ENCODE measurements at places on chromosomes 4 and X.

GRCh38 chrX:74467656-74468055 is 46.4 kb downstream of the SLC16A2 start:
- no peak for DNase-seq

DNA sequence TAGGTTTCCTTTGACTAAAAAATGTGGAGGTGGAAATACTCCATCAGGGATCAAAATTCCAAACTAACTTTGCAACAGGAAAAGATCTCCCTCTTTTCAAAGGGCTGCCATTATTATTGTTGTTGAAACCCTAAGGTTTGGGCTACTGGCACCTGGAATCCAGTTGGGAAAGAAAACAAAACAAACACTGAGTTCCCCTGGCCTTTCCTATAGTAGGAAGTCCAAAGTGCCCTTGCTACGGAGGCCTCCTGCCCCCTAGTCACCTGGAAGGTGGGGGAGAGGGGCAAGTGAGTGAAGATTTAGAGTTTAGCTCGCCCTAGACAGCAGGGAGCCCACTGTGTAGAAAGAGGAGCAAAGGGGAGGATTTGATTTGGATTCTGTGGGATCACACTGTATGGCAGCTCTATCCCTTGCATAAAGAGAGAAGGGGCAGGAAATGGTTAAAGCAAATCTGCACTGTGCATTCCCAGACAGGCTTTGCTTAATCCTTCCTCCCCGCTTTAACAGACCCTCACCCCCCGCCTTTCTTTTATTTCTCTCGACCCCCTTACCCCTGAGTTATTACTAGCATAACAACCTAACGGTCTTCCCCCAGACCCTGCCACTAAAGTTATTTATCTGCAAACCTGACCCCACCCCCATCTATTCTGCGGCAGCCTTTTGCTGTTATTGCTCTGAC is 627 bp upstream of the FAT4 start:
- DNase-seq = no peak

DNA sequence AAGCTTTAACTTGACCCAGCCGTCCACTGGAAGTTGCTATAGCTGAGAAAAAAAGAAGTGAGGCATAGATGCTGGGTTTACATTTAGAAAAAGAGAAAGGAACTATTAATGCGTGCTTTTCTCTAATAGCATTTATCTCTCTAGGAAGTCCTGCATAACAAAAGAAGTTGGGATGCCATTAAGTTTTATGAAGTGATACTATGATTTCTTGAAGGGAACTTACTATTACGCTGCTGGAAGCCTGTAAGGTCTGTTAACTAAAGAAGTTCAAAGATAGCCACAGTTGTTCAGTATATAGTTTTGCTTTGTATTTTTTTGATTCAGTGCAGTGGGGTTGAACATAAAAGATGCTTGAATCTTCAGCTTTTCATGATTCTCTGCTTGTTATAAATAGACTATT is 203.4 kb downstream of the CCSER1 start:
- DNase-seq = no peak

DNA sequence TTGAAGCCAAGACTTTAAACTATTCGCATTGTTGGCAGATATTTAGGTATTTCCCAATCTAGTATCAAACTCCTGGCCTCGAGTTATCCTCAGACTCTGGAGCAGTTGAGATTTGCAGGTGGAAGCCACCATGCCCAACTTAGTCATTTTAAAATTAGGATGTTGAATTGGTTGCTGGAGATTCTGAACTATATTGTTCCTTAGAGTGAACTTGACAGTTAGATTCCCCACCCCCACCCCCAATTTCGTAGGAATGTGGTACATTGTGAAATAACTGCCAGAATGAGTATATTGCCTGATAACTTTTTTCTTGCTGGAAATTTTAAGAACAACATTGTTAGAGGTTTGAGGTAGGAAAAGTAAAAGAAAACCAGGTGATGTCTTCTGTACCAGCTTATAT is 2.3 kb downstream of the NOCT start:
- no peak for DNase-seq

DNA sequence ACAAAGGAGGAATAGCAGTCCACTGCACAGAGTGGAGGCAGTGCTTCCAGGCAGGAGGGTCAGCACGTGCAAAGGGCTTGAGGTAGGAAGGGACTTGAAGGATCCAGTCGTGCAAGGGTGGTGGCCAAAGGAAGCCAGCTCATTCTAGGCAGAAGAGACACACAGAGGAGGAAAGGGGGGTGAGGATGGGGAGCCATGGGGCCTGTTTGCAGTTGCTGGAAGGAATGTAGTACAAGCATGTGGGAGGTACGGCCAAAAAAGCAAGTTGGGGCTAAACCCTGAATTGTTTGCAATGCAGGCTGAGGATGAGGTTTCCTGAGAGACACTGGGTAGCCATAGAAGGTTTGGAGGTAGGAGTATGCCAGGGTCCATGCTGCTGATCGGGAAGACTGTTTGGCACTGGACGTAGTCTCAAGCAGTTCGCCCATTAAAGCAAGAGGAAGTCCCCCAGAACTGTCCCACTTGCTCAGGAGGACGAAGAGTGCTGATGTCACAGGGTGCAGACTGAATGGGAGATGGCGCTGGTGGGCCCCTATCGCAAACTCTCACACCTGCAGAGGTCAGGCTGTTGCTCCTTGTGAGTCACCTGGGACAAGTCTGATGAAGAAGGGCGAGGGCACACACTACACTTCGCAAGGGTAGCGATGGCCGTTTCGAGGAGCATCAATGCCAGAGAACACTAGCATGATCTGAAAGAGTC is 9.1 kb upstream of the MAN2B2 start:
- DNase-seq = no peak

DNA sequence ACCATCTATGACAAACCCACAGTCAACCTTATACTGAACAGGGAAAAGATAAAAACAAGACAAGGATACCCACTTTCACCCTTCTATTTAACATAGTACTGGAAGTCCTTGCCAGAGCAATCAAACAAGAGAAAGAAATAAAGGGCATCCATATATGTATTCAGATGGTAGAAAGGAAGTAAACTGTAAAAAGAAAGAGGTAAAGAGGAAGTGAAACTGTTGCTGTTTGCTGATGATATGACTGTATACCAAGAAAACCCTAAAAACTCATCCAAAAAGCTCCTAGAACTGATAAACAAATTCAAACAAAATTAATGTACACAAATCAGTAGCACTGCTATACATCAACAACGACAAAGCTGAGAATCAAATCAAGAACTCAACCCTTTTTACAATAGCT is 538.7 kb upstream of the PABPC4L start:
- no peak for DNase-seq

DNA sequence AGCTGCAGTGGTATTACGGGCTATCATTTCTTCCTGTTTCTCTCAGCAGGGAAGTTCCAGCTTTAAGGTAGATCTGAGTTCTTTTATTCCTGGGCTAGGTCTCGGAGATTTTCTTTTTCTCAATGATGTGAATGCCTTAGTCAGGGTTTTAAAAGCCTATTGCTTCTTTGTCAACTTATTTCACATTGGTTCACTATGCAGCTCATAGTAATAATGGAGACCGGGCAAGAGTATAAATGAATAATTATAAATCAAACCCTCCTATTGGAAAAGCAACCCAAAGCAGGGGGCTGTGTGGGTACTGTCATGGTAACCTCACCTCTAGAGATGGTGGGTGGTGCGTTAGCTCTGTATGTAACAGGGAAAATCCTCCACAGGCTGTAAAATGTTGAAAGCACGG is 563.6 kb downstream of the RPA4 start:
- no peak for DNase-seq

DNA sequence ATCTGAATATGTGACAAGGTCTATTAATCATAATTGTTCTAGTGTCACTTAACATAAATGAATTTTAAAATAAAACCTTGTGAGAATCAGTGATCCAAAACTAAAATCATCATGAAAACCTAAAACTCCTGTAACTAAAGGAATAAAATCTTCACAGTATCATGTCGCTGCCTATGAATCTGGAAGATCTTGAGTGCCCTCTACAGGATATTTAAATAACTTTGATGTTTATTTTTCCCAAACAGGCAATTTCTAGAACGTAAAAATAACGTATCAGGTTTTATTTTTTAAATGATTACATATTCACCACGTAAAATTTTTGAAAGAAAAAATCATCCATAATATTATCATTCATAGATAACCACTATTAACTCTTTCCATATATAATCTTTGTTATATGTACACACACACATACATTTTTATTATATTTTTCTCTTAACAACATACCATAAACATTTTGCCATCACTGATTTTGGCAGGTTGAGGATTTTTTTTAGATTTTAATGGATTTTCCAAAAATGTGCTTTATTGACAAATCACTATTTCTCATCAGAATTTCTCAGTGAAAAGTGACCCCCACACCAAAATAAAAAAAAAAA is 79.6 kb downstream of the COMMD8 start:
- DNase-seq = no peak

- no peak for DNase-seq
These were observed 434.3 kb upstream of the FAT1 start for GRCh38 chr4:187158003-187158402.

DNA sequence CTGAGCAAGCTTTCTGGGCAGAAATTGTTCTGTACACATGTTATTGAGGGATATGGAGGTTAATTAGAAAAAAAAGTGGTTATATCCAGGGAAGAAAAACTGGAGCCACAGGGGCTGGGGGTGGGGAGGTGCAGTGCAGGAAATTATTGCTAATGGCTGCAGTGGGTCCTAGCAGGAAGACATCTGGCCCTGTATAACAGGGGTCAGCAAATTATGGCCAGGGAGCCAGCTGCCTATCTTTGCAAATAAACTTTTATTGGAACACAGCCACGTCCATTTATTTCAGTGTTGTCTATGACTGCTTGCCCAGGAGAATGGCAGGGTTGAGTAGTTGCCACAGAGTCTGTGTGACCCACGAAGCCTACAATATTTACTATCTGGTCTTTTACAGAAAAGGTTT is 23.4 kb upstream of the PRPS2 start:
- no peak for DNase-seq

DNA sequence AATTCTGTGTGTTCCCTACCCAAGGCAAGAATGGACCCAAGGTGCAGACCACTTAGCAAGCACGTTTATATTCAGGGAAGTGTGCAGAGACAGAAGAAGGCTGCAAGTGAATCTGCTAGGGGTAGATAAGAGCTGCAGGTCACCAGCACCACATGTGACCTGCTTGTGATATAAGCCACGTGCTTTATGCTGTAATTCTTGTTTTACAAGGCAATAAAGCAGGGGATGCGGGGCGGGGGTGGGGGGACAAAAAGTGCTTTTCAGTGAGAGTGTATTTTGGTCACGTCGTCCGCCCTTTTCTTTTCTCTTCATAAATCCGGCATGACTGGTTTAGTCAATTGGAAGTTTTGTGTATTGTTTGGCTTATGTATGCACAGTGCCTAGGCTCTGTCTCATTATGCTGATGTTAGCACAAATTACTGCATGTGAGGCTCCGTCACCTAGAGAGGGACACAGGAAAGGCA is 192.7 kb downstream of the RBMX2 start:
- no peak for DNase-seq

DNA sequence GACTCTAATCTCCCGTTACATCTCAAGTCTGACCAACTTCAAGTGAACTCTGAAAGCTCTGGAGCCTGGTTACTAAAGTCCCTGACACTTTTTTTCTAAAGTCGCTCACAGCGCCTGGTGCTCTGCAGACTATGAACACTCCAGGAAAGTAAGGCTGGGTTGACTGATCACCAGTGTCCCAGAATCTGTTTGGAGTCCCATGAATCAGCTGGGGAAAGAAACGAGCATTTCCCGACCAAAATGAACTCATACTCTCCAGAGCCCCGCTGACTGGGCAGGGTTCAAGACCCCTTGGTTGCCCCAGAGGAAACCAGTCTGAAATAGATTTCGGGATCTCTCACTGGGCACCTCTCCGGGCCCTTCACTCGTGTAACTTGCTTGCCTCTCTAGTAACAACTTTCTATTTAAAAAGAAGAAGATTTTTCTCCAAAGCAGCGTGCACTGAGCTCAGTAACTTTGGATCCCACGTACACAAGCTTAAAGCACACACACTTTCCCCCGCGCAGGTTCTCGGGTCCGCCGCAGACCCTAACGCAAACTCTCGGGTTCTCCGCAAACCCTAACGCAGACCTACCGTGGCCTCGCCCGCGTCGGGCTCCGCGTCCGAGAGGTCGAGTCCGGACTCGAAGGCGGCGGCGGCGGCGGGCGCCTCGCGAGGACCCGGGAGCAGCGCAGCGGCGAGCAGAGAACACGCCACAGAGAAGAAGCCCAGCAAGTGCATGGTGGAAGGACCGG is 964 bp downstream of the VEGFC start:
- DNase-seq = no peak

GRCh38 chr4:26406346-26406975 is 83.8 kb downstream of the CCKAR start:
- DNase-seq = no peak

GRCh38 chrX:51272638-51273037 is 60.0 kb upstream of the NUDT10 start:
- no peak for DNase-seq

DNA sequence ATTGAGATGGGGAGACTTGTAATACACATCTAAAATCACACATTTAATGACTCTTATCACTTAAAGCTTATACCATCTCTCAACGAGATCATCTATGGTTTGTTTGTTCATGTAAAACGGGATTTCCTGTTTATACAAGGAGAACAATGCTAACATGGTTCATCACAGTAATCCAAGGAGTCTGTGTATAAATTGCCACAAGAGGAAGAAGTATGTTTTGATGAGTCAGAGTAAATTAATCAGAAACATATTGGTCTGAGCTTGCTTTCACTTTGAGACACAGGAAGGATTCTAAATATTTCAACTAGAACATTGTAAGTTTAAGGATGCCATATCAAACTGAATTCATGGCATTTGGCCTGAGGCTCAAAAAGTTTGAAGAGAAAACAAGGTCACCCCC is 594.1 kb downstream of the GLUD2 start:
- DNase-seq = no peak

DNA sequence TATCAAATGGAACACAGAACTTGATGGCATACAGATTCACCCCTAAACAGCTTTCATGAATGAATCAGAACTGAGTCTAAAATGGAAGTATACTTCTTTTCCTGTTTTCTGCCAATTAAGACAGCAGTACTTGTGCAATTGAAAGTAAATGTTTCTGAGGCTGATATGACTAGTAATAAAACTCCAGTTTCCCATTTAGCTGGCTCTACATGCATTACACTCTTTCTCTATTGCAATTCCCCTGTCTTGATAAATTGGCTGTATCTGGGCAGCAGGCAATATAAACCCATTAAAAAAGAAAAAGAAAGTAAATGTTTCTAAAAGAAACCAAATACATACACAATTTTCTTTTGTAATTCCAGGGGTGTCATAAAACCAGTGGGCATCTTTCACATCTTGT is 4.6 kb downstream of the NOA1 start:
- no peak for DNase-seq

- DNase-seq = no peak
These were observed 58.6 kb upstream of the DCTD start for GRCh38 chr4:182975806-182976205.

DNA sequence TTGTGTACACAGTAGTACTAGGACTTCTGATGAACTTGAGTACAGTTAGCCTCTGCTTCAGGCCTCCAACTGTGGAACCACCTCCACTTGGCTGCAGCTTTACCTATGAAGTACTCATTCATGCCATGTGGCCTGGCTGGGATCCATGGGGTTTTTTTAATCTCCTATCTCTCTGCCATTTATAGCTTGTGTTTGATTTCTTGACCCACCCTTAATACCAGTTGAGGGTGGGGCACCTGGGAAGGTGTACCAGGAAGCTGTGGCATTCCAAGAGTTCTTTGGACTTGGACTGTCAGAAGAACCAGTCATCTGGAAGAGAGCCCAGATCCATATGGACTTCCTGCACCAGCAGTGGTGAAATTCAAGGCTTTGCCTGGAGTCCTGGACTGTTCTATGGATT is 230.1 kb downstream of the SHROOM3 start:
- DNase-seq = no peak
